ENCODE measurements at places on chromosomes 2 and 18.

GRCh38 chr2:217669831-217670230 lies 333.0 kb downstream of the TNS1 start:
- DNase-seq: no peak

- no peak for DNase-seq
Measured at GRCh38 chr2:1051075-1051474, 100.4 kb downstream of the SNTG2 start.

DNA sequence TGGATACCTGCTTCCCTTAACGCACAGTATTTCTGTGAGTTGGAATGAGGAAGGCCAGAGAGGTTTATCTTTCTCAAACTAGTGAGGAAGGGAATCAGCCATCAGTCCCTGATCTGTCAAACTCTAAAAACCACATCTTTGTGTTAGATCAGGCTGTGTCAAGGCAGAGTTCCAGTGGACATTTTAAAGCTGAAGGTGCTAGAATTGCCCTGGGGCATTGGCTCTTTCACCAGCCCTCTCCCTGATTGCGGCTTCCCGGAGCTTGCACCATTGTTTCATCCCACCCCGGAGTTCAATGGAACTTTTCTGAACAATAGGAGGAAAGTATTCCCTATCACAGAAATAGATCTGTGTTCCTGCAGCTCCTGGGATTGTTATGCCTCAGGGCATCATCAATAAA lies 110.2 kb downstream of the RNF144A start:
- DNase-seq: no peak

DNA sequence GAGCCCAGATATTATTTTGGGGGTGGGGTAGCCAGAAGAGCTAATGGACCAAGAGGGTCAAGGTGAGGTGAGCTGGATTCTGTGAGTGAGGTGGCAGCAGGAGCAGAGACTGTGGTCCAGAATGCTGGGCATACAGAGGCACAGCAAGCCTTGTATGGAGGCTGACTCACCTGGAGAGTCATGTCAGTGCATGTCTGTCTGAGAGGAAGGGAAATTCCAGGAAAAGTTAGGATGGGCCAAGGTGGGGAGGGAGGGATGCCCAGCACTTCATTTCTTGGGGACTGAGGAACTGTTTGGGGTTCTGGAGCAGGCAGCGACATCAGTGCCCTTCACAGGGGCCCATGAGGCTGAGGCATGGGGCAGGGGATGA lies 21.1 kb downstream of the PER2 start:
- no peak for DNase-seq

GRCh38 chr18:41700416-41700815 lies 254.6 kb upstream of the PIK3C3 start:
- DNase-seq: no peak

- DNase-seq: no peak
Measured at GRCh38 chr2:216008387-216008786, 5.0 kb downstream of the MREG start.

GRCh38 chr2:178070824-178071223 lies 1.8 kb downstream of the PDE11A start:
- DNase-seq: no peak

- DNase-seq: no peak
Measured at GRCh38 chr2:100620481-100620880, 57.7 kb downstream of the PDCL3 start.

DNA sequence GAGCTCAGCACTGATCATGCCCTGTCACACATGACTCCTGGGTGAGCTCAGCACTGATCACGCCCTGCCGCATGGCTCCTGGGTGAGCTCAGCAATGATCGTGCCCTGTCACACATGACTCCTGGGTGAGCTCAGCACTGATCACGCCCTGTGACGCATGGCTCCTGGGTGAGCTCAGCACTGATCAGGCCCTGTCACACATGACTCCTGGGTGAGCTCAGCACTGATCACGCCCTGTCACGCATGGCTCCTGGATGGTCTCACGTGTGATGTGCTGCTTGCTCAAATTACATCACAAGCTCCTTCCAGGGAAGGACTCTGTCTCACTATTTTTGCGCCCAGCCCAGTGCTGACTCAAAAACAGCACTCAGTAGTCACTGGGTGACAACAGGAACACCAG lies 258.0 kb downstream of the HDAC4 start:
- no peak for DNase-seq

DNA sequence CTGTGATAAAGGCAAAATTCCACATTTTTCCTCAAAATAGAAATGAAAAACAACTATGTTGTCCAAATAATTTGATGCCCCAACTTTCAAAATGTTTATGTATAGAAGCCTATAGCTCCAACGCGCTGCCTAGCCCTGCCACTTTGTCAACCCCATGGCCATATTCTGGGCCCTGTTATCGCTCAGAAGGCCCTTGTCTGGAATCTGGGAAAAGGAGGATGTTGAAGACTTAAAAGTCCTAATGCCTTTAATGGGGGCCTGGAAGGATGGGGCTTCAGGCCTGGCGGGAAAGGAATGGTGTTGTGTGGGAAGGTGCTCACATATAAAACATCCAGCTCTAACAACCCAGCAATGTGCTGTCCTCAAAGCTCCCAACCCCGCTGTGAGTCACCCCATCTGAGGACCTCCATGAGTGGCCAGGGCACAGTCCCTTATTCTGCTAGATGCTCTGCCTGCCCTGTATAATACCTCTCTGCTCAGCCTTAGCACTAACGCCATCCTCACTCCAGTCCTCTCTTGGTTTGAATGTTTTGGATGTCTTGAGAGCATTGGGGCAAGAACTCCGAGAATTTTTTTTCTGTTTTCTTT lies 86.0 kb downstream of the ACSL3 start:
- no peak for DNase-seq

DNA sequence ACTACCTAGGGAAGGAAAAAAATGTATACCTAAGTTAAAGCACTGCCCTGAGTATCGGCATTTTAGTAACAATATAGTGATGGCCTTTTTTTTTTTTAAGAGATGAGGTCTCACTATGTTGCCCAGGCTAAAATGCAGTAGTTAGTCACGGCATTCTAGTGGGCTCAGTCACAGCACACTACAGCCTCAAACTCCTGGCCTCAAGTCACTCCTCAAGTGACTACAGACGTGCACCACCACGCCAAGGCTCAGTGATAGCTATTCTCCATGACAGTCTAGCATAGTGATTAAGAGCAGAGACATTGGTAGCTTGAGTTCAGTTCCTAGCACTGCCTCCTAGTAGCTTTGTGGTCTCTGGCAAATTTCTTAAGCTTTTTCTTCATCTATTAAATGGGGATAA lies 27.6 kb downstream of the UBXN2A start:
- no peak for DNase-seq

DNA sequence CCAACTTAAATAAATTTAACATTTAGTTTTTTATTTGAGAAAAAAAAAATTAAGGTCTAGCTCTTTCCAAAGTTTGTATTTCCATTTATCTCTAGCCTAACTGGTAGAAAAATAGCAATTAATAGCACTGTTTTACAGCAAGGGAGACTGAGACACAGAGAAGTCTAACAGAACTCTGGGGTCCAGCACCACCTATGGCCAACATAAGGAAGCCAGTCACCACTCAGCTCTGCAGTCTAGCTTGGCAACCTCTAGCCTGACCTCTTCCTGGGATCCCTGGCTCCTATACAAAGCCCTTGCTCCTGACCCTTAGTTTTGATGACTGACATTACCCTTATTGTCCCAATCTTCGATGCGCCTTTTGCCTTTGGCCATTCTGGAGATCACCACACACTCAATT lies 114.1 kb upstream of the TLK1 start:
- no peak for DNase-seq

GRCh38 chr2:234412726-234413125 lies 84.2 kb downstream of the ARL4C start:
- DNase-seq: peak; percentile 45

- DNase-seq: no peak
Measured at GRCh38 chr2:232295971-232296370, 82.6 kb upstream of the ALPP start.

GRCh38 chr2:96762529-96763311 lies 2.0 kb downstream of the CNNM4 start:
- no peak for DNase-seq

DNA sequence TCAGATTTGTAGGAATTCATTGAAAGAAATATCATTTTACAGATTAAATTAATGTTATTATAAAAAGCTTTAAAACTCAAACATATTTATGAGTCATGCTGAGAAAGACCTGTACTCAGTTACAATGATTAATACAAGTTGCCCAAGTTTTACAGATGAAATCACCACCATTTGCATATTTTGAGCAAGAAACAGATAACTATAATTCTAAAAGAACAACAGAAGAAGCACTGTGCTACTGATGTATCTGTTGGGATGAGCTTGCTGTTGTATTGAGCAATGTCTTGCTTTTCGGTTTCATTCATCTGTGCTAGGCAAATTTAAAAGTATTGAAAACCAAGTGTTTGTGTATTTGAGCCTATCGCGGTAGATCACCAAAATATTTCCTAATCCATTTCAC lies 1589.1 kb upstream of the ZEB2 start:
- peak; percentile 59 for DNase-seq

- peak; percentile 47 for DNase-seq
Measured at GRCh38 chr2:222623756-222624309, 32.1 kb downstream of the FARSB start.

DNA sequence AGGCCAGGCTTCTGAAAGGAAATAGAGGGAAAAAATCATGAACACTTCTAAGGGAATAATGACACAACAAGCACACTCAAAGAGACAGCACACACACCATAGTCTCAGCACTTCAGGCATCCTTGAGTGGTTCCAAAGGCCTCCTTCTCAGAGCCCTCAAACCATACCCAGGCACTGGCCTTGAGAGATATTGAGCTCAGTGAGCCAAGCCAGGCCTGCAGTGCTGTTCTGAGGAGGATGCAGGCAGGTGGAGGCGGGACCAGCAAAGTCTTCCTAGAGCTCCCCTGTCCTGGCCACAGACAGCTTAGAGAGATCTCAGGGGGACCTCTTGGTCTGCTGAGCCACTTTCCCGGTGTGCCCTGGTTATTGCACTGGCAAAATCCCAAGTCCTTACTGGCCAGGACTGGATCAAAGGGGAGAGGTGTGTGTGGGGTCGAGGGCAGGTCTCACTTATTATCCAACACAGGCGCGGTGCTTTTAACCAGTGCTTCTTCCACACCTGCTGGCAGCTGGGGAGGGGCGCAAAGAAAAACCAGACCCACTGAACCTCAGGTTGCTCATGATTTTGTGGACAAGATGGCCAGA lies 86.8 kb upstream of the HAAO start:
- no peak for DNase-seq

DNA sequence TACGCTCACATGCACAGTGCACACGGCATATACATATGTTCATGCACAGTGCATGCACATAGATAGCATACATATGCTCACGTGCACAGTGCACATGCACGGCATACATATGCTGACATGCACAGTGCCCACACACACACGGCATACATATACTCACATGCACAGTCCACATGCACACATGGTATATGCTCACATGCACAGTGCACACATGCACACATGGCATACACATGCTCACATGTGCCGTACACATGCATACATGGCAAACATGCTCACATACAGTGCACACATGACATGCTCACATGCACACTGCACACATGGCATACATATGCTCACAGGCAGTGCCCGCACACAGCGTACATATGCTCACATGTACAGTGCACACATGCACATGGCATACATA lies 97.7 kb upstream of the CTDP1 start:
- DNase-seq: no peak

- DNase-seq: peak; percentile 42
Measured at GRCh38 chr2:17538844-17539554, 1.5 kb upstream of the VSNL1 start.

DNA sequence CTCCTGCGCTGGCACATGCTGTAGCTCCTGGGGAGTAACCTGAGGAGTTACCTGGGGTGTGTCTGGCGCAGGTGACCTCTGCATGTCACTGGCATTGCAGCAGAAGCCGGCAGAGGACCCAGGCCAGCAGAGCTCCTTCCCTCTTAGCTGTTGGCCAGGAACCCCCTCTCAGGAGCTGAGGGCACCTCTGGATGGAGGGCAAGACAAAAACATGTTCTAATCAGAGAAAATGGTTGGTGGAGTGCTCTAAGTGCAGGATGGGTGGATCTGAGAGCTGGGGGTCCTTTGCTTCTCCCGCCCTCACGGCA lies 44.9 kb upstream of the SNTG2 start:
- no peak for DNase-seq
